Amygdala (tissue), 56 donors: ENCODE measurements at places on chromosomes 6 and 20.

DNA sequence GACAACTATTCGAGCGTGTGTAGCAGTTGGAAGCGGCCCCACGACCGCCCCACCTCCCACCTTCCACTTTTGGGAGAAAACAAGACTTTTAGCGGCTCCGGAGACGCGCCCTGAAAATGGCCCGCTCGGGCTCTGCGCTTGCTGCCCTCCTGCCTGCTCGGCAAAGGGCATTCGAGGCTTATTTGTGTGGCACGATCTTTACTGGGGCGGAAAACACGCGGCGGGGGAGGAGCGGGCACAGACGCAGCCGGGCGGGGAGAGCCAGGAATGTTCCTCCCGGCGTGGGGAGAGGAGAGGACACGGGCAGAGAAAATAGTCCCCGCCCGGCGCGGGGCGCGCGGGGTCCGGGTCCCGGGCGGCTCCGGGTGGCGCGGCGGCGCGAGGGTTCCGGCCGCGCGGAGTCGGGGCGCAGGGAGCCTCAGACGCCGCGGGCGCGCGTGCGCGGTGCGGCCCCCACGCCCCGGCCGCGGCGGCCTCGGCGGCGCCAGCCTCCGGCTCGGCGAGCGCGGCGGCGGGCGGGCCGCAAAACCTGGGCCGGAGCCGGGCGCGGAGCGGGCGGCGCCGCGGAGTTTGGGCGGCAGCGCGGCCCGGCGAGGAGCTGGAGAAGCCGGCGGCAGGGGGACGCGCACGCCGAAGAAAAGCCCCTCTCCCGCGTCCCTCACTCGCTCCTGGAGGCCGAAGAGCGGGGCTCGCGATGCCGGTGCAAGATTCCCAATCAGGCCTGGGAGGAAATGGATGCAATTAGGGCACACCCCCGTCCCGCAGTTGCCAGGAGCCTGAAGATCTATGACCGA lies 90.0 kb upstream of the ARID1B start:
- peak; percentile 89 for DNase-seq

DNA sequence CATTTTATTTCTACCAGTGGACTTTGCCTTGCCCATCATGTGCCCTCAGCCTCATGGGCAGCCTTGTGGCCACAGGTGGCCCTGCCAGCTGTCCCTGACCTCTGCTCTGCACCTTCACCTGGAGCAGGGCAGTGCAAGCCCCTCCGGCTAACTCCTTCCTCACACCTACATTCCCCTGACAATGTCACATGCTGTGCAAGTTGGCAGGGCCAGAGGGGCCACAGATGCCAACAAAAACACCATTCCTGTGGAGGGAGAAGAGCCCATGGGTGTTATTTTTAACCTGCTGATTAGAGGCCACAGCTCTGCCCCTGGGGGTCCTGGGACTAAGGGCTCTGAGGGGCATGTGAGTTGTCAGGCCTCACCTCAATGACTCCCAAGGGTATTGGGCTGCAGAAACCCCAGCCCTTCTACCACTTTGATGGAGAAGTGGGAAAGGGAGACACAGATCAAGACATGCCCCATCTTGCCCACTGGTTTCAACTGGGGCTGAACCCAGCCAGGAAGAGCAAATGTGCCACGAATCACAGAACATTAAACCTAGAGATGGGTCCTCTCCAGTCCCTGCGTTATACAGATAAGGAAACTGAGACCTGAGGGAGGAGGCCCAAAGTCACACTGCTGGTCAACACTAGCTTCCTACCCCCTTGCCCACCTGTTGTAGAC lies 65.0 kb downstream of the MRPL14 start:
- DNase-seq, result no peak

DNA sequence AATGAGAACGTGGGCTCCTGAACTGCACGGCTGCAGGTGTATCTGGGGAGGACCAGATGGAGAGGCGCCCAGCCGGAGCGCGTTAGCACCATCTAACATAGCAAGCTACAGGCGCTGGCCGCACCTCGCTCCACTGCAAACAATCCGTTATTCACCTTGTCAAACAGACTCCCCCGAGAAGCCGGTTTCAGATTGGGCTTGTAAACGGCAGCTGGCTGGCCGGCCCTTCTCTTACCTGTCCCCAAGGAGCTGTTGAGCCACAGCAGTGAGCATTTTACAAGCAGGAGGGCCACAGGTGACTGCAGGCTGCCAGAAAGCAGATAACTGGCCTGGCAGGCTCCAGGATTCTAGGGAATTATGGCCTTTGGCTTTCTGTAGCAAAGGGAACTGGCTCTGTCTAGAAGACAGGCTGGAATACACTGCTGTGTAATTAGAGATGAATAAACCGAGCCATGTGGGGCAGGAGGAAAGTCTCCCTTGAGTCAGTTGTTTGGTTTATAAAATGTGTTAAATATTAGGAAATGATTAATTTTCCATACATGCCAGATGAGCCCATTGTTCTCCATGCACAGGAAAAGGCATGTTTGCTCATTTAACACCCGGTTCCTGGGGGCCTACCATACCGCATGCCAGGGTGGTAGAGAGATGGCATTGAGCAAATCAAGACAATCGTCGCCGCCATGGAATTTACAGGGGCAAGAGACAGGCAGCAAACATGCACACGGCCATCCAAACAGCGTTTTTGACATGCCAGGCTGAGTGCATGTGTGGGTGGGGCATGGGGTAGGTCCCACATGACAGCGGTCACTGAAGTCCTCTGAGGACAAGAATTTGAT lies 159.3 kb downstream of the NFATC2 start:
- DNase-seq, result no peak

- no peak for DNase-seq
These were observed 15.7 kb upstream of the FOXP4 start for GRCh38 chr6:41530476-41530875.

- no peak for DNase-seq
These were observed 506.6 kb downstream of the DHX35 start for GRCh38 chr20:39468703-39469102.

GRCh38 chr6:38065734-38066305 lies 246.3 kb downstream of the ZFAND3 start:
- DNase-seq, result no peak

DNA sequence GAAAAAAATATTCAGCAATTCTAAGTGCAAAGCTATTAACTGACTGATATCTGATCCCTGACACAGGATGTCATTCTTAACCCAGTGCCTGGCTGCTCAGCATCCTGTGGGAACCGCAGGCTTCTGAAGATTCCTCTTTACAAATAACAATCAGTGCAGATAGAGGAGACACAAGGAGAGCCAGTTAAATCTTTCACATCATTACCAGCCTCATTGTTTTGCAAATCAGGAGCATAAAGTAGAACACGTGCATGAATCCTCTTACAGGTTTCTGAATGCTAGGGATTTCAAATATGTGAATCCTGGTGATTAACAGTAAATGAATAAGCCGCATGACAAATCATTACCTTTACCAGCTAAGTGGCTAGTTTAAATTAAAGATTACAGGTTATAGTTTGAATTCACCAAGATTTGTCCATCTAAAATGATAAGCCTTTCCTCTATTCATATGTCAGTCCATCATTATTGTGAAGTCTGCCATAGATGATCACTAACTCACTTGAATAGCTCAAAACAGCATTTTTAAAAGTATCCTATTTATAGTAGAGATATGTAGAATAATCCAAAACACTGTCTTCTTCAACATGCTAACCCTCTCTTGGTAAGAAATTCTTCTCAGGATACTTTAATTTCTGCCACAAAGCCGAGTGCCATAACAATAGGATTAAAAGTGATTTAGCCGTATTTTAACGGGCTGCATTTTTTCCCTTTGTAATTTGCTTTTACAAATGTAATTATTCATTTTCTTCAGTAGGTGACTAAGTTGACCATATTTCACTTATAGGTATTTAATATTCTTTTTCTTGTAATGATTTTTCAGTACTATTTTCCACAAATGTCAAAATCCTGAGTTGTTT lies 367.3 kb upstream of the EPHA7 start:
- DNase-seq, result no peak

DNA sequence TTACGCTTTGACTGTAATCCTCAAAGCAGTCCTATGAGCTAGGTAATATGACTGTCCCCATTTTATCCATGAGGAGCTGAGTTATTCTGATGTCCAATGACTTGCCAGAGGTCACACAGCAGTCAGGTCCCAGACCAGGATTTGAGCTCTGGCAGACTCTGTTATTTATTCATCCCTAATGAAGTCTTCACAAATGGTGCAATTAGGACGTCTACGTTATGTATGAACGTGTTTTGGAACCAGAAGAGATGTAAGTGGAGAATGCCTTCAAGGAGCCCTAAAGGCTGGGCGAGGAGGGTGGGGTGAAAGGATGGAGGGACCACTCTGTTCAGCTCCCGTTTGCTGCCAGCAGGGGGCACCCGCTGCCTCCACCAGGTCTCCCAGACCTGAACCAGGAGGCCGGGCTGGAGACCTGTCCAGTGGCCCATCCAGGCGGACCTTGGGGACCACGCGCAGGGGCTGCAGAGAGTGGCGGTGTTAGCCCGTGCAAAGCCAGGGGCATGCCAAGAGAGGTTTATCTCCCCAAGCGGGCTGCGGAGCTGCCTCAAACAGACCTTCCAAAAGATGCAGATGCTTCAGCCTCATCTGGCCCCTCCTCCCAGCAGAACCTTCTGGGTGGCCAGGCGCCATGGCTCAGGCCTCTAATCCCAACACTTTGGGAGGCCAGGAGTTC lies 15.2 kb upstream of the ZNF335 start:
- DNase-seq, result peak; percentile 59

GRCh38 chr6:20718705-20719653 lies 184.7 kb downstream of the CDKAL1 start:
- no peak for DNase-seq

GRCh38 chr6:137353842-137354397 lies 134.7 kb upstream of the IFNGR1 start:
- no peak for DNase-seq

DNA sequence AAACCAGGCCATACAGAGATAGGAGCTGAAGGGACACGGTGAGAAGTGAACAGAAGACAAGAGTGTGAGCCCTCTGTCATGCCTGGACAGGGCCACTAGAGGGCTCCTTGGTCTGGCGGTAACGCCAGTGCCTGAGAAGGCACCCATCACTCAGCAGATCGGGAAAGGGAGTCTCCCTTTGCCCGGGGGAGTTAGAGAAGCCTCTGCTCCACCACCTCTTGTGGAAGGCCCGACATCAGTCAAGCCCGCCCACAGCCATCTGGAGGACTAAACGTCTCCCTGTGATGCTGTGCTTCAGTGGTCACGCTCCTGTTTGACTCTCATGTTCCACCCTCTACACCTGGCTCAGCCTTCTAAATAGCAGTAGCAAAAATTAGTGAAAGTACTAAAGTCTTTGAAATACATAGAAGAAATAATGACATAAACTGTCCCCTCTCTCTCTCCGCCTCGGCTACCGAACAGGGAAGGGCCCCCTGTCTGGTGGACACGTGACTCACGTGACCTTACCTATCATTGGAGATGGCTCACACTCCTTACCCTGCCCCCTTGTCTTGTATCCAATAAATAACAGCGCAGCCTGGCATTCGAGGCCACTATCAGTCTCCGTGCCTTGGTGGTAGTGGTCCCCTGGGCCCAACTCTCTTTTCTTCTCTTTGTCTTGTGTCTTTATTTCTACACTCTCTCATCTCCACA lies 66.7 kb downstream of the RPP21 start:
- DNase-seq, result no peak

DNA sequence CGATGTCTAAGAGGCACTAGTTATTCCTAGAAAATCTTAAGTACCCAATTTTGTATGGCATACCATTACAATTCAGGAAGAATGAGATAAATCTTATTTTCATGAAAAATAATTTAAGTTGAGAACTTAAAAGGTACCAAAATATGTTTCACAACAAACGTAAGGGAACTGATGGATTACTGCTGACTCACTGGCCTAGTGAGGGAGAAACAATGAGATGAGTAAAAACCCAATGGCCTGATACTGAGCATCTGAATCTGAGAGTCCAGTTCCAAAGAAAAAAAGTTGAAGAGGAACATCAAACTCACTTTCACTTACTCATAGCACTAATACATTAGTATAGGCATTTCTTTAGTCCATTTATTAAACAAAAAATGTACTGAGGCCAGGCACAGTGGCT lies 56.0 kb downstream of the MDN1 start:
- no peak for DNase-seq

DNA sequence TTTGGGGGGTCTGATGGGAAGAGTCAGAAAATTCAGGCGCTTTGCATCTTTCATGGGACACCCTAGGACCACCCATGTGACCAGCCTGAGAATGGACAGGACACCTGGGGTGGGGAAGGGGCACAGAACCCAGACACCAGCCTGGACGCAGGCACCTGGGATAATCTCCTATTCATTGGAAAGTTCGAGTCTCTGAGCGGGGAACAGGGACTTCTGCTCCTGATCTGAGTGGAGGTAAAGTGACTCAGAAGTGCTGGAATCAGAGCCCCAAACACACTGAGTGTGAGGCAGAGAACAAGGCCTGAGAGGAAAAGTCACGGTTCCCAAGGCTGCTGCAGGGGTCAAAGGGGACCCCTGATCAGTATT lies 1.4 kb downstream of the HLA-B start:
- no peak for DNase-seq

DNA sequence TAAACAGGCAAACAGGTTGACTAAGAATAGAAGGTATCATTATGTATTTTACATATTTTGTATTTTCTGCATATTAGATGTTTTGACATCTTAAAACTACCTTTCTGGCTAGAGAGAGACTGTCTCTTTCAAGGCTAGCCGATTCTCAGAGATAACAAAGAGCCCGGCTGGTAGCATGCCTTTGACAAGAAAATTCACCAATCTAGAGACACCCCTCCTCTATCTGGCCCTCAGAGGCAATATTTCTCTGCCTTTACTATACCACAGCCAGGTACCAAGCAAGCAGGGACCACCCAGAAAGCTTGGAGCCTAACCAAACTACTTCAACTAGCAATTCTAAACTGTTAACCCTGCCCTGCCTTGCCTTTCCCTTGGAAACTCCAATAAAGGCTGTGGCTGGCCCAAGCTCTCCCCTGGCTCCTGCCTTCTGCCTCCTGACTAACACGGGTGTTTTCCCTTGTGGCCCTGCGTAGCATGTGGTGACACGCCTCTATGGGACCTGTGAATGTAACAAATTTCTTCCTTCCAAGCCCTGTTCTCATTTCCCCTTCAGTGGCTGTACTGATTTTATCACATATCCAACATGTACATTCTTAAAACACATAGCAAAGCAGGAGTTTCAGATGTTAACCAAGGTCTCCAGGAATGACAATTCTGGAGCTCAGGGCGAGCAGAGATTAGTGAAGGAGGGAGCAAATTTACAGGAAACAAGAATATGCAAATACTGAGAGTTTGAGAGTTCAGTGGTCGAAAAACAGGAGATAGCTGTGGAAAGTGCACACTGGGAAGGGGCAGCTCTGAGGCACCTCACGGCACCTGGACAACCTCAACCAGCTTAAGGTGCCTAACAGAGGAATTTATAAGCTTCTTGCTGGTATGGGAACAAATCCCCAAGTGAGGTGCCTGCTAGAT lies 120.8 kb downstream of the BACH2 start:
- no peak for DNase-seq

DNA sequence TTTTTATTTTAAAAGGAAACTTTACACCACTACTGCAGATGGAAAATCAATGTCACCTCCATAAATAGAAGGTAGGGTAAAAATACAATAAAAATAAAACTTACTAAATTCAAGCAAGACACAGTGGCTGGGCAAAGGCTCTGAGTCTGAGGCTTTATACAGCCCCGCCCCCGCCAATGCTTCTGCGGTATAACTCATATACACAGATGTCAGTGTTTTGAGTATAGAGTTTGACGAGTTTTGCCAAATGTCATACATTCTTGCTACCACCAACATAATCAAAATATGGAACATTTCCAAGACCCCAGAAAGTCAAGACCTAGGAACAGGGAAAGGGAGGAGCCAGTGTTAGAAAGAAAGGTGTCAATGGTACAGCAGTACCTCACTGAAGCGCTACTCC lies 12.8 kb downstream of the NFATC2 start:
- DNase-seq, result no peak

- DNase-seq, result no peak
These were observed 12.3 kb upstream of the ZNF311 start for GRCh38 chr6:29017428-29017802.

GRCh38 chr20:23195636-23196035 lies 109.5 kb upstream of the CD93 start:
- DNase-seq, result no peak
